ENCODE measurements at places on chromosomes 13 and 19. TPM values are rescaled to one million over a fixed set of nuclear protein-coding genes. Genes with fewer than 3 reads are reported as not detected.

IL12RB1 gene
- polyA plus RNA-seq: 0.28 TPM

CPB2 gene
- polyA plus RNA-seq: 0.27 TPM

DNA sequence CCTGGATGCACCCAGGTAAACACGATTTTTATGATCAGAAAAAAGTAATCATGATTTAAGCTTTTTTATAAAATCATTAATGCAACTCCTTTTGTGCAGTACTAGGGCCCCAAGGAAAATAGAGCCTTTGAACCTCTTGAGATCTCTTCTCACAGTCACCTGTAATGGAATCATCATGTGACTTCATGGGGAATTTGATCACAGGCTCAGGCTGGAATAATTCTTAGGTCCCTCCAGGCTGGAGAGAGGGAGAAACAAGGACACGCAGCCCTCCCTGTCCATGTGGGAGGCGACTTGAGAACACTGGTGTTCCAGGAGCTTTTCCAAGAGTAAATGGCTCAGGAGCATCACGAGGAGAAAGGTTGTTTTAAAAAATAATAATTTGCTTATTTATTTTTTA is 156.1 kb downstream of the NUFIP1 start:
- no peak for DNase-seq

GRCh38 chr13:98364179-98364578 is 187.1 kb upstream of the RNF113B start:
- no peak for DNase-seq

ZIM2 gene
- 4.6 TPM for polyA plus RNA-seq
